ENCODE measurements at places on chromosomes 3 and 15.
A peak's percentile ranks its signal among the peaks of the same experiment; 100 is the strongest.

- DNase-seq = no peak
Observed at GRCh38 chr3:102024270-102024904, 175.1 kb downstream of the NFKBIZ start.

DNA sequence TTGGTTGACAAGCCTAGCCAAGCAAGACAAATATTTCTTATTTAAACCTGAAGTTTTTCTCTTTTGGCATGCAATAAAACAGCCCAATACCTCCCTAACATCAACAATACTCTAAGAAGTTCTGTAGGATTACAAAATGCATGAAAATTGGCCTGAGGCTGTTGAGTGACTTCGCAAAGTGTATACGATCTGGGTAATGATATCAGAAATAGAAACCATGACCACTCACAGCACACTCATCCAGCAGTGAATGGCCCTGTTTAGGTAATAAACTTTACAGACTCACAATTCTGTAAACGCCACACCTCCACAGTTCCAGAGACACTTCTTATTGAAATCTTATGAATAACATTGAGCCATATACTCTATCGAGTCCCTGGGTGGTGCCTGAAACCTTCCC lies 83.0 kb upstream of the NAALADL2 start:
- no peak for DNase-seq

DNA sequence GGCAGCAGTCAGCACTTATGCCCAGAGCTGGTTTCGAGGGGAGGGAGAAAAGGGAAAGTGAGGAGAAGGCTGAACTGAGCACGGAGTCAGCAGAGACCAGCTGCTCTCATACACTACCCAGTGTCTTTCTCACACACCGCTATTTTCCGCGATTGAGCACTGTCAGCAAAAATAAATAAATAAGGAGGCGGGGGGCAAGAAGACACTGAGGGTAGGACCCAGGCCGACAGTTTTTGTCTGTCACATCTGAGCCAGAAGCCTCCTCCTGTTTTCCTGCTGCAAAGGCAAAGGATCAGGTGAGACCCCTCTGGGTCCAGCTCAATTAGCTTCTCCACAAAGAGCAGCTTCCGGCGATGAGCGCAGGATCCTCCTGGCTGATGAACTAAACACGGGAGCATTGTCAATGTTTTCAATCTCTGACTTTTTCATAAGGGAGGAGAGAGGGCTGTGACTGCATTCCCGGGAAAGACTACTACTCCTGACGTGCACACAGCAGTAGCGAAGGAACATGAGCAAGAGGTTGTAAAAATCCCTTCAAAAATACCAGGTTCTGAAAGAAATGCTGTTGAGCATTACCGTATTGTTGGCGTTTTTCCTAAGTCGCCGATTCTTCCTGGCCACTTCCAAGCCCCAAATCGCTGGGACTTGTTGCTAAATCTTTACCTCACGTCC lies 1.3 kb downstream of the FRMD5 start:
- peak; percentile 72 for DNase-seq

DNA sequence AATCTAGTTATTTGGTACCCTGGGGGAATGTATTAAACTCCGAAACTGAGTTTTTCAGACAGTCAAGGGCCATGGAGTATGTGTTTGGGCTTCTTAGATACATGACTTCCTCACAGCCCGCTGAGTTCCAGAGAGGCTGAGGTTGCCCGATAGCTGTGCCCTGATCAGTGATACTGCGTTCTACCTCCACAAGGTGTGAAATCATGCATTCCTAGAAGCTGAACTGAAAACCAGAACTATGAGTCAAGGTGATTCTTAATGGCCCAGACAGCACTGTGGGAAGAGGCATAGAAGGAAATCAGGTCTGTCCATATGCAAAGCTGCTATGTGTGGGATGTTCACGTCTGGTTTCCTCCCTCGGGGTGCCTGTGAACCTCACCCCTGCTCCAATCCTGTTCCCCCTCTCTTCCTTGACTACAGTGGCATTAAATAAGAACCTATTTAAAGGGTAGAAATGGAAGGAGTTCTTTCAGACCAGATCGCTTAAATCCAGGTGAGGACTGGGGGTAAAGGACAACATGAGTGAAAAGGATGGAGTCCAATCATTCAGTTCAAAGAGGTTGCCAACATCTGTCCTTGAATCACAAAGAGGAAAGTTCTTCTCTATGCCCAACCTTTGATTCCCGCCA lies 74.3 kb downstream of the MYO1E start:
- DNase-seq = no peak

DNA sequence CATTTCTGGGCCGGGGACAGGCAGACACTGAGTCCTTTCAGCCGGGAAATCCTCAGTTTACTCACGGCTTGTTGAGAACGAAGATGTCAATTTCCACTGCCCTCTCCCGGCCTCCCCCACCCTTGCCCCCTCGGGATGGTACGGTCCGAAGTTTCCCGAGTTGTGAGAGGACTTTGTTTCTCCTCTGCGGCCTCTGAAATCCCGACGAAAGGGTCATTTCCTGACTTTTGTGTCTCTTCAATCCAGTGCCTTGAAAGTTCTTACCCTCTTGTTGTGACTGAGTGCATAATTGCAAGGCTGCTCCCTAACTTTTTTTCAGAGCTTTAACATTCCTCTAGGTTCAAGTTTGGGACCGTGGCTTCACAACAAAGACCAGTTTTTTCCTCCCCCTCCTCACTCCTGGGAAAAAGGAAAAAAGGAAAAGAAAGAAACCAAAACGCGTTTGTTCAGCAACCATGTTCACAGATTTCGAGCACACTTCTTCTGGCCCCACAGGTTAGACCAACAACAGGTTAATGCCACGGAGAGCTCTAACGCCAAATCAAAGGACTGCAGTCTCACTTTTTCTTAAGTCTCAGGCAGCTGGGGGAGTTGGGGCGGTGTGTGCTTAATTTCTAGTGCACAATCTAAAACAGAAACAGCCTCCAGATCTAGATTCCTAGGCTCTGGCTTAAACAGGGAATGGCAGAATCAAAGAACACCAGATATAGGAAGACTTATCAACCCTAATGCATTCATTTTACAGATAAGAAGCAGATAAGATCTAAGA lies 138.9 kb downstream of the TMCO5A start:
- no peak for DNase-seq

GRCh38 chr15:25532269-25533140 lies 93.7 kb upstream of the UBE3A start:
- no peak for DNase-seq

GRCh38 chr15:96338766-96339618 lies 8.5 kb downstream of the NR2F2 start:
- no peak for DNase-seq

GRCh38 chr3:165854696-165855095 lies 17.5 kb upstream of the BCHE start:
- no peak for DNase-seq

All from nucleus accumbens (tissue), 56 donors.